ENCODE measurements at places on chromosomes 11 and 22.

DNA sequence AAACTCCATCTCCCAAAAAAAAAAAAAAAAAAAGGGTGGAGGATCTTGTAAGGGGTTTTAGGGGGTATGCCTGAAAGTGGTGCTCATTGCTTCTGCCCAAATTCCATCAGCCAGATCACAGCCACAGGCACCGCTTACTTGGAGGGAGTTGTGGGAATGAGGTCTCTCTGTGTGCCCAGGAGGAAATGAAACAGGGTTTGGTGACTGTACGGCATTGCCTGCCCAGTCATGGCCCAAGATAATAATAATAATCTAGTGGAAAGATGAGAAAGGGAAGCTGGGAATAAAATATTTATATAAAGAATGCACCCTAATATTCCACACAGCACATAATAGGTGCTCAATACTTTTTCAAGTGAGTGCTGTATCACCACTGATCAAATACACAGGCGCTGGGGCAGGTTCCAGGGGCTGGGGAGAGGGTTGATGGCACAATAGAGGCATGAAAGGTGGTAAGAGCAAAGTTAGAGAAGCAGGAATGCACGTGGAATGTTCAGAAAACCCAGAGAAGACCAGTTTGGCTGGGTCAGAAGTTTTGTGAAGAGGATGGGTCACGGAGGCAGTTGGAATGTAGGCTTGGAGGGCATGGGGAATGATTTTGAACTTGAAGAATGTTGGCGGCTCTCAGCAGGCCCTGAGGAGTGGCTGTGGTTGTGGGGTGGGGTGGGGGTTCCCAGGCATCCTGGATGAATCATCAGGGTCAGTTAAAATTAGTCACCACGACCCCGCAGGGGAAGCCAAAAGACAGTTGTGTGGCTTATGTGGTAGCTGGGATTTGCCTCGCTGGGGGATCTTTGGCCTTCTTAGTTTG, 12.5 kb upstream of the MB start:
- no peak for DNase-seq

DNA sequence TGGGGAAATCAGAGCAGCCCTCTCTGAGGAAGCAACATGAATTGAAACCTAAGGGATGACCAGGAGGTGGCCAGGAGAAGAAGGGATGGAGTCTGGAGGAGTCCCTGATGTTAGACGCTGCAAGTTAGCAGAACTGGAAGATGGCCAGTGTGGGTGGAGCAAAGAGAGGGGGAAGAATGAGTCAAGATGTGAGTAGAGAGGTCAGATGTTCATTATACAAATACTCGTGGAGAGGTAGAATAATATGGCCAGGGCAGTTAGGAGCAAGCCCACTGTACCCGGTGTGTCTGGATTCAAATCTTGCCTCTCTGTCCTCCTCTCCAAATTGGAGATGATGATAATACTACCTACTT, 242.0 kb downstream of the TENM4 start:
- no peak for DNase-seq

DNA sequence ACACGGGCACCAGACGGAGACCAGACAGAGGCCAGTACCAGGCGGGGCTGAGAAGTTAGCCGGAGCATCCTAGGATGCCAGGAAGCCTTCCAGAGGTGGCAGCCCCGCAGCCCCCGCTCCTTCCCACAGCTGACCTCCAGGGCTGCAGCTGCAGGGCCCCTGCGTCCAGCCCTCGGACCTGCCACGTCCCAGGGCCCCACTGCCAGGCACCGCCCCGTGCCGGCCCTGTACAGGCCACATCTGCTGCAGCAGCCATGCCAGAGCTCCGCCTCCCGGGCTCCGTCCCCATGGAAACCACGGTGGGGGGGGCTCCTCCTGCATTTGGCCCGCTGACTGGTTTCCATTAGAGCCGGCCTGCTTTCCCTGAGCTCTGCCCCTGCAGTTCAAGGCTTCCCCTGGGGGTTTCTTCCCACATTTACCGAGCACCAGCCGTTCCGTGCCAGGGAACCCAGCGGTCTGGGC, 62.5 kb upstream of the PPARA start:
- DNase-seq: no peak

GRCh38 chr11:126654886-126655806, 299.7 kb downstream of the ST3GAL4 start:
- no peak for DNase-seq

DNA sequence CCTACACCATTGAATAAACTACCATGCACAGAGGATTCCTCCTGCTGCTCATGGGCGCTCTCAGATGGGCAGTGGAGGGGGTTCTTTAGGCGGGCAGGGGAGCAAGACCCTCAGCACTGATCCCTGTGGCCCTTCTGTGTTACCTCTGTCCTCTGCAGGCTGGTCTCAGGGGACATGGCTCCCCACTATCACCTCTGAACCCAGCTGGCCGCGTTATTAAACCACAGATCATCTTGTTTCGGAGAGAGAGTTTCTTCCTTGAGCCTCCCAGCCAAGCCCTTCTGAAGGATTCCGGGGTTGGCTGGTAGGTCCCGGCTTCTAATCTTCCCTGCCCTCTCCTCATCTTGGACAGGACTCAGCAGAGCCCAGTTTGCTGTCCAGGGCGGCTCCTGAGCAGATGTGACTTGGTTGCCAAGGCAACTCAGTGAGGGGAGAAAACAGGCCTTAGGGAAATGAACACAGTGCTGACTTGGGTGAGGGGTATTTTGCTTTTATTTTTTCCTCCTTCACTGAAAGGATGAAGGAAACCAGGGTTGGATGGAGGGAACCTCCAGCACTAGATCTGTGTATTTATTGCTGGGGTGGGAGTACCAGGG, 13.3 kb downstream of the APOL3 start:
- DNase-seq: no peak

- no peak for DNase-seq
Measured at GRCh38 chr11:86596861-86597586, 75.4 kb downstream of the ME3 start.

All from B cell (primary cell).